ENCODE measurements at places on chromosomes 16 and 17. TPM values are rescaled to one million over a fixed set of nuclear protein-coding genes. Genes with fewer than 3 reads are reported as not detected.

- no peak for DNase-seq
These were observed 42.5 kb upstream of the BCO1 start for GRCh38 chr16:81195885-81196534.

DNA sequence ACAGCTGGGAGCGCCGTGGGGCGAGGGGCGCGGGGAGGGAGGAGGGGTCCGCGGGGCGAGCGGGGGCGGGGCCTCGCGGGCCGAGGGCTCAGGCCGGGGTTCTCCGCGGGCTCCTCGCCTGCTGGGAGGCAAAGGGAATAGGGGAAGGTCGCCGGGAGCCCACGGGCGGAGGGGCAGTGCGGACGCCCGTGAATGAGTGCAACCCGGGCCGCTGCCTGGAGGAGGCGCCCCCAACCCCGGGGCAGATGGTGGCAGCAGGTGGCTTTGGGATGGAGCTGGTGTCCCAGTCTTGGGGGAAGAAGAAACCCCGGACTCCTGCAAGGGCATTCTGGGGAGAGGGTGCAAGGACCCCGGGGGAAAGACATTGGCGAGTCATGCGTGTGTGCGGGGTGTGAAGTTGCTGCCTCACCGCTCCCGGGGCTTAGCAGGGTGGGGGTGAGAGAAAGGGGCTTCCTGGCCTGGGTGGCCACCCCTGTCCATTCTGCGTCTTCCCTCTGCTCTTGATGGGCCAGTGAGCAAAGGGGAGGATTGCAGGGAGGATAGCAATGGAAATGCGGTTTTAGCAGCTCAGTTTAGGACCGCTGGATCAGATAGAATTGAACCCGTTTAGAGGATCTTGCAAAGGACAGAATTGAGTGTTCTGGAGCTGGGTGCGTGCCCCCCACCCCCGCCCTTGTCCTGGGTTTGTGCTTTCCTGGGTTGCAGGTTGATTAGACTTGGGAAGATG is 526 bp downstream of the KIAA0513 start:
- no peak for DNase-seq

The AATK gene
- 0.94 TPM for total RNA-seq

The HBA2 gene
- not detected for total RNA-seq

DNA sequence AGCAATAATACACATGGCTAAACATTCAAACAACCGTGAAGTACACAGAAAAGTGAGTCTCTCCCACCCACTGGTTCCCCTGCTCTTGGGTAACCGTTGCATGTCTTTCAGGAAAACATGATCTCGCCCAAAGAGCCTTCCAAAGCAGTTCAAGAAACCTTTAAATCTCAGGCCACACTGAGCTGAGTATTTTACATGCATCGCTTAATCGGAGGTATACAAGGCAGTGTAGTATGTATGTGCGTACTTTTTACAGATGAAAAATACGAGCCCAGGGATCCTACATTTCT is 741 bp upstream of the DEXI start:
- DNase-seq: no peak

All from myocyte (in vitro differentiated cells).